ENCODE measurements at places on chromosomes 11 and 22. TPM values are rescaled to one million over a fixed set of nuclear protein-coding genes. Genes with fewer than 3 reads are reported as not detected.

The NAALAD2 gene
- 0.74 TPM for polyA plus RNA-seq

DNA sequence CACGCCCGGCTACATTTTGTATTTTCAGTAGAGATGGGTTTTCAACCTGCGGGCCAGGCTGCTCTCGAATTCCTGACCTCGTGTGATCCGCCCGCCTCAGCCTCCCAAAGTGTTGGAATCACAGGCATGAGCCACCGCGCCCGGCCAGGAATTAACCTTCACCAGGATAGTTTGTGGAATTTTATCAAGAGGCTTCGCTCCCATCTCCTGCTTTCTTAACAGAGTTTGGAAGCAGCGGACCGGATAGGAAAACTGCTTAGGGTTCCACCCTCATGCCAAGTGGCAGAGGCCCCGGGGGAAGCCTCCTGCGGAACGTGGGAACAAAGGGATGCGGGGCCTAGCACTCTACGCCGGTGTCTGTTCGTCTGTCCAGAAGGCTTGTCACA lies 229.9 kb downstream of the ST3GAL4 start:
- peaks cover 44% of the 10 kb centered on the region for H3K4me1 ChIP-seq
- DNase-seq: no peak
- H3K36me3 ChIP-seq: no peaks in the 10 kb centered on the region
- H3K4me3 ChIP-seq: no peak overlapping the region

GRCh38 chr11:2204361-2205213 lies 33.0 kb upstream of the TH start:
- no peaks in the 10 kb centered on the region for H3K36me3 ChIP-seq
- no peak overlapping the region for H3K27ac ChIP-seq
- no peaks in the 10 kb centered on the region for H3K27me3 ChIP-seq
- H3K4me1 ChIP-seq: peaks cover 14% of the 10 kb centered on the region
- peak; percentile 33 for DNase-seq

DNA sequence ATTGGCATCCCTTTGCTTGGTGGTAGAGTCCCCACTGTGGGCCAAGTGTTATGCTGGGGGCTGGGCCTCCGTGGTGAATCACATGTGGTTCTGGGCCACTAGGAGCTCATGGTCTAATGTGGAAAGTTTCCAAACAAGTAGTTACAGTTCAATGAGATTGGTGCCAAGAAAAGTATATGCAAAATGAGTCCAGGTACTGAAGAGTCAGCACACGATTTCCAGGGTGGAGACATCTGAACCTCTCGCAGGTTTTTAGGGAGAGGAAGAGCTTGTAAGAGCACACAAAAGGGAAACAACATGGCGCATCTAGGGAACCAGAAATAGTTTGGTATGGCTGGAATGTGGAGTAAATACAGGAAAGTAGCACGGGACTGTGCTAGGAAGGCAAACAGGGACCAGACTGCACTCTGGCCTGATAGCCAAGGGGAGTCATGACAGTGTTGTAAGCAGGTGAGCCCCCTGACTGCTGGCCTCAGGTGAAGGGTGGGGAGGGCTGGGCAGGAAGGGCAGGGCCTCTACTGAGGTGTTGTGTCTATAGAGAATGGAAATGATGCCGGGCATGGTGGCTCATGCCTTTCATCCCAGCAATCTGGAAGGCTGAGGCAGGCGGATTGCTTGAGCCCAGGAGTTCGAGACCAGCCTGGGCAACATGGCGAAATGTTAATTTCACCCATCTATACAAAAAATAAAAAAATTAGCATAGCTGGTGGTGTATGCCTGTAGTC lies 12.6 kb downstream of the POLR2F start:
- no peaks in the 10 kb centered on the region for H3K27me3 ChIP-seq
- peaks cover 20% of the 10 kb centered on the region for H3K36me3 ChIP-seq
- no peak for DNase-seq
- no peak overlapping the region for H3K27ac ChIP-seq
- no peak overlapping the region for H3K4me3 ChIP-seq

All from SK-N-SH (cell line).